ENCODE measurements at places on chromosomes 3 and 15.

- DNase-seq, result no peak
Observed at GRCh38 chr15:59569477-59569876, 42.1 kb upstream of the GCNT3 start.

GRCh38 chr3:150248116-150248887, 159.8 kb upstream of the TSC22D2 start:
- DNase-seq, result no peak

DNA sequence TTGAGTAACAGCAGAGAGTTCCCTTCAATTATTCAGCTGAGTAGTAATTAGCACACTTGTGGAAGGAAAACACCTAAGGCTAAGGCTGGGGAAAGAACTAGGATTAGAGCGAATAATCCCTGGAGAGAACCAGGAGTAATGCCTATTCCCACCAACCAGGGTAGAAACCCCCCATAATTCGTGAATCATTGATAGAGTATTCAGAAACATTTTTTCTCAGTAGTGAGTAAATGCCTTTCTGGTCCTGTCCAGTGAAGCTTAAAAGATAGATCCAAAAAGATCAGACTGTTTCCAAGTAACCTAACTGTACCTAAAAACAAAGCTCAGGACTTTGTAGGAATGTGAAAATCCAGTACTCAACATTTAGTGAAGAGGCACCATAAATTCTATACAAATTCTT, 71.2 kb downstream of the DGKG start:
- no peak for DNase-seq

DNA sequence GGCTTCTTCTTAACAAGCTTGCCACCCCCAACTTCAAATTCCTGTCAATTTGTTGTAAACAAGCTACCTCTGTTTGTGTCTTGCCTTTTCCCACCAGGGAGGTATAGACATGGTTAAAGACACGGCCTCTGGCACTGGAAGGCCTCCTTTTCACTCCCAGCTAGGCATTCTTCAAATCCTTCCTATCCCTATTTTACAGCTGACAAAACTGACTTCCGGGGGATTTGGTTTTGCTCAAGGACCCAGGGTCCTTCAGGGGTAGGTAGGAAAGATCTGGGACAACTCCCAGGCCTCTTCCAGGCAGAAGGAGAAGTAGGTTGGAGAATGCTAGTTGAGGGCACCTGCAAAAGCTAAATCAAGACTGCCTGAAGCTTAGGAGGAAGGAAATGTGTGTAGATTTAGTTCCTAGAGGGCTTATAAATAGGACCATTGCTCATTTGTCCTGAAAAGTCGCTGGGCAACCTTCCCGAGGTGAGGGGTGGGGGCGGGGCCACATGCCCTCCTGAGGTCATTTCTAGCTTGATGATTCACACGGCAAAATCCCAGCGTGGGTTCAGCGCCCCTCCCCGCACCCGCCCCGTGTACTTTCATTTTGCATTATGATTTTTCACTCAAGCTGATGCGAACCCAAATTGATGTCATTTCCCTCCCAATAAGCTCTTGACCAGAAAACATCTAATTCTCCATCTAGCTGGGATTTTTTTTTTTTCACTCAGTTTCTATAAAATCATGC, 365.5 kb downstream of the SHQ1 start:
- no peak for DNase-seq

DNA sequence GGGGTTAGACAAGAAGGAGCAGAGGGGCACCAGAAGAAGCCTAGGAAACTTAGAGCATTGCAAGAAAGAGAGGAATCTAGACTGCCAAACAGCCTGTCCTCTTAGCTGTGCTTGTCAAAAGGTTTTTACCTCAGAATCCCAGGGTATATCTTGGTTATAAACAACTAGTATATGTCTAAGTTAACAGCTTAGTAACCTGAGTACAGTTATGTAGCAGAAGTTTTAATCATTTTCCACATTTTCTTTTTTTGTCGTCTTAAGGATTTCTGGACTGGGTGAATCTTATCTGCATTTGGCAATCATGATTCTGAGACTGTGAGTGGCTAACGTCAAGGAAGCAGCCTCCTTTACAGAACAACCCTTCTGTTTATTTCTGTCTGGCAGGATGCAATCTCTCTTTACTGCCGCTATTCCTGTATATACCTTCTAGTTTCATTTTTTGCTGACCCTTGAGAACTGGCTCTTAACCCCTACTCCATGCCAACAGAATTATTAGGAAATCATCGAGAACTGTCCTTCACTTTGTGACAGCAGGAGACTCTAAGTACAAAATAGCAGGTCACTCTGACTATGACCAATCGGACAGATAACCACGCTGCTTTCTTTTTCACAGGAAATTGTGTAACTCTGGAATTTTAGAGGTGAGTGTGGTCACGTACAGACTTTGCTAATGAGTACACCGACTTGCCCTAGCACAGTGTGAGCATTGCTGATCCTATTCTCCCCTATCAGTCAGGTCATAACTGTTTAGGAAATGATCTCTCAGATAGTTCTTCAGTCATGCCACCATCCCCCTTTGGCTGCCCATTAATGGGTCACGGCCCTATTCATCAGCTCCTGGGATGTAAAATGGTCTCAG, 3.3 kb upstream of the CP start:
- DNase-seq, result no peak

GRCh38 chr3:172562871-172563865, 39.9 kb upstream of the TNFSF10 start:
- no peak for DNase-seq

GRCh38 chr3:108404368-108404767, 106.0 kb downstream of the MYH15 start:
- DNase-seq, result no peak

- no peak for DNase-seq
Observed at GRCh38 chr3:128517648-128518047, 24.6 kb upstream of the GATA2 start.

DNA sequence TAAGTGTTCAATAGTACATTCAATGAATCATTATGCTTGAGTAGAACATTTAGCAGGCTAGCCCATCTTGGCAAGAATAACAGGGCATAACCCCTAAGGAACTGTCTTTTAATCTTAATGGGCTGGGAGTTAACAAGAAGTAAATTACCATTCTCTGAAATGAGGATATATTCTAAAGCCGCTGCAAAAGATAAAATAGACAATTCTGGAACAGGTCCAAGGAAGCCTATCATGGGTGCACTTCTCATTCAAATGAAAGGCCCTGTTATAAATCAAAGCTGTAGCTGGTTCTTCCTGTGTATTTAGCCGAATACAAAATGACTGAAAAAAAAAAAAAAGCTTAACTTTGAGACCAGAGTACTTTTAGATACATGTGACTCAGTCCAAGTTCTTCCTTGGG, 15.6 kb downstream of the MTHFS start:
- no peak for DNase-seq

GRCh38 chr3:168048414-168049330, 47.1 kb downstream of the GOLIM4 start:
- DNase-seq, result no peak

GRCh38 chr3:185729337-185730055, 95.3 kb downstream of the IGF2BP2 start:
- no peak for DNase-seq

GRCh38 chr15:31352339-31352751, 25.7 kb downstream of the KLF13 start:
- no peak for DNase-seq

- DNase-seq, result no peak
Observed at GRCh38 chr3:195178124-195178910, 92.6 kb downstream of the XXYLT1 start.

DNA sequence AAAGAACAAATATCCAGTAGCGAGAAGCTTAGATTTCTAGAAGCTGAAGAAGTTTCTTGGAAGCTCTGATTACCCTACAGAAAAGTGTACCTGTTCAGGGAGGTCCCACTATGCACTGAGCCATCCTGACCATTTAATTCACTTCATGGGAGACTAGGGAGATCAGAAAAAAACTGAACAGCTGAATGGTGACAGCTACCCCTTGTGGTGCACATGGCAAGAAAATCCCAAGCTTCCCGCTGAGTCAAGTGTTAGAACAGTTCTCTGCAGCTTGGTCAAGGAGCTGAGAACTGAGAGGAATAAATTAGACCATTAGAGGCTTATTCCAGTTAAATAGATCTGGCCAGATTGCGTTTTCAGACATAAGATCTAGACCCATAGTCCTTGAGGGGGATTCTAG, 197.2 kb upstream of the VEPH1 start:
- no peak for DNase-seq

DNA sequence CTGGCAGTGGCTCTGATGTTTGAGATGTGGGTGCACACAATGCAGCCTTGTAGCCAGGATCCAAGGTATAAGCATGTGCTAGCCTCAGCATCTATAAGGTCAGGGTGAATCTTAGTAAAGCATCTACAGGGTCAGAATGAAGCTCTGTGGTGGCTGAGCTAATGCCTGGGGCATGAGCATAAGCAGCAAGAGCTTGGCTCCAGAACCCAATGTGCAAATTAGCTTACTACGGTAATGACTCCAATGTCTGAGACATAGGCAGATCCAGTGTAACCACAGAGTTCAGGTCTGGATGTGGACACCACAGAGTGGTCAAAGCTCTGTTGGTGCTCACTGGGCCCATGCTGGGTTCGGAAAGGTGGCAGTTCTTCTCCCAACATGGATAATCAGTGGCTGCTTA, 304.5 kb upstream of the NECTIN3 start:
- DNase-seq, result no peak

DNA sequence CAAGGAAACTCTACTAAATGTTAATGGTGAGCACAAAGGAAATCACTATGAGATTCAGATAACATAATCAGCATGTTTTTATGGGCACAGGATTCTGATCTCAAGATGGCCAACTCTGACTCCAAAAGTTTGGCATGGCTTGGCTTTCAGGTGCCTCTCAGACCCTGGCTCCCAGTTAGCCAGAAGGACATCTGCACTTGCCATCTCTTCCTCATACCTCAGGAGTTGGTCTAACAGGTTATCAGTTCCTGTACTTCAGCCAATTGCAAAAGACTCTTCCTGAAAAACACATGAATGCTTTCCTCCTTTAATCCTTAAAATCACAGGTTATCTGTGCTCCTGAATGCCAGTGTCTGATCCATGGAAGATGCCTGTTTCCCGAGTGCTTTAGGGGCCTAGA, 25.0 kb downstream of the TMPRSS7 start:
- DNase-seq, result no peak

DNA sequence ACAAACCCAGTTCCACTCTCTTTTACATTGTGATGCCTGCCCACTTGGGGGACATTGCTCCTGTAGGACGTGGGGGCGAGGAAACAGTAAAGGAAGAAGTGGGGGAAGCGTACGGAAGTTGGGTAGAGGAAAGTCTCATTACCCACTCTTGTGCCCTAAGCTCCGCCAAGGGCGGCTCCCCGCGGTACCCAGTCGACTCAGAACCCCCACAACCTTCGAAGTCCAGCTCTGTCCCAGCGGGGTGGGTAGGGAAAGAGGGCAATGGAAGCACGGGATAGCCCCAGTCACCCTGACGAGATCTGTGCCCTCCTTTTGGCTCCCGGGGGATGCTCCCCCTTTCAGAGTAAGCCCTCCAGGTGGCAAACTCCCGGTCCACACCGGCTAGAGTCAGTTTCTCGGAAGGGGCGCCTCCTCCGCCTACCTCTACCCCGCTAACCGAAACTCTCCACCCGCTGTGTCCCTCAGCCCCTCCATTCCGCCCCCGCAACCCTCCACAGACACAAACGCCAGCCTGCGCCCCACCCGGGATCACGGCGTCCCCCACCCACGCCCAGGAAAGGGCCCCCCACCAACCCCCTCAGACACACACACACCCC, 527 bp downstream of the CSNK1G1 start:
- peak; percentile 37 for DNase-seq

- DNase-seq, result no peak
Observed at GRCh38 chr3:30399394-30400181, 206.8 kb upstream of the TGFBR2 start.

DNA sequence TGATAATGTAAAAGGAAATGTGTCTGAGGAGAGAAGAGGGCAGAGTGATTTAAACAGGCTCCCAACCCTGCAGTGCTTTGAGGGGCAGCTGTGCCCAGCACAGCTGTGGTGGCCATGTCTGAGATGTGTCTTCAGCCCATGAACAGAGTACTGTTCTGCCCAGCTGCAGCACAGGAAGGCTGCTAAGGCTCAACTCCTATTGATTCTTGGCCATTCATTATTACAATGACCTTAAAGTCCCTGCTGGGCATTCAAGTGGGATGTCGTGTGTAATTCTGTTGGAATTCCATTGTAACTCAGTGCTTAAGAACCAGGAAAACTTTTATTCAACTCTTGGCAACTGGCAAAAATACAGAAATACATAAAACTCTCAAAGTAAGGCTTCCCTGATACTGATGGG, 229.3 kb downstream of the MCTP2 start:
- DNase-seq, result no peak

GRCh38 chr3:33467786-33468185, 27.6 kb upstream of the UBP1 start:
- no peak for DNase-seq

DNA sequence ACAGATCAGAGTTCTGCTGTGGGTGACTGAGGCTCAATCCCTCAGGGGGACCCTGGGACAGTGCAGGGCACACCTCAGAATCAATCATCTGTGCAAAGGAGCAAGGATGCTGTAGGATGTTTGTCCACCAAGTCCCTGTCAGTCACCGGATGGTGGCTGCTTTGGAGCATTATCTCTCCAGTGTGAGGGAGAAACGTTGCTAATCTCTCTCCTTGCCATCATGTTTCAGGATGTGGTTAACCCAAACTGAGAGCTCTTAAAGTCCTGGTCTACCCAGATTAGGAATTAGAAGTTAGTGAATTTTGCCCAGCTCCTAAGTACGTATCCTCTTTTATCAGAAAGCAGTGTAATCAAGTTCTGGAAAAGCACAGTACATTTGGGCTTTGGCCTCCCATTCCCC, 26.2 kb upstream of the LRRC3B start:
- DNase-seq, result no peak

DNA sequence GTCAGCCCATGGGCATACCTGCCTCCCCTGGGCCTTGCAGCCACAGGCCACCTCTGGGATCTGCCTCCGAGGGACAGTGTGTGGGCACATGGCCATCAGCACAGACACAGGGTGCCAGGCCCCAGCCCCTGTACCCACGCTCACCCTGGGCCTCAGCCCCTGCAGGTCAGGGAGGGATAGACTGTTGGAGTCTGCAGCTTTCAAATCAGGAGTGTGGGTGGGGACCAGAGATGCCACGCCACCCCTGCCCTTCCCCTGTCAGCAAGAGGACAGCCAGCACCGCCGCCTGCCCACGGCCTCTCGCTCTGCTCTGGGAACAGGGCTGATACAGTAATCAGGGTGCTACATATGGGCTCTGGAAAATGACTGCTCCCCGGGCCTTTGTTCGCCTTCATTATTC, 72.7 kb downstream of the DNAJB8 start:
- DNase-seq, result no peak
